Dermis blood vessel endothelial cell (primary cell): ENCODE measurements at places on chromosomes 3 and 15. TPM values are rescaled to one million over a fixed set of nuclear protein-coding genes. Genes with fewer than 3 reads are reported as not detected.

DNA sequence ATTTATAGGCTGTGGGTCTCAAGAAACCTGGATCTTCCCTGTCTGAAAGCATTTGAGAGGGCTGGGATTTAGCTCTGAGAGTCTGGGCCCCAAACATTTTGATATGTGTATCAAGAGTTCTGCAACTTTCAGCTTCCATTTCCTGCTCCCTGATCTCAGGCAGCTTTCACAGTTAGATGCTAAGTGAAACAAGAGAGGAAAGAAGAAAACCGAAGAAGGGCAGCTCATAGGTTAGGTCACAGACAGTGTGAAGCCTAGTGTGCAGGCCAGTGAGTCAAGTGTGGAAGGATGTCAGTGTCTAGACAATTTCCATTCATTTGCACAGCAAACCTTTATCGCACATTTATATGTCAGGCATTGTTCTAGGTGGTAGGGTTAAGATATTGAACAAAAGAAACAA, 173.6 kb upstream of the PROK2 start:
- no peak for DNase-seq

DNA sequence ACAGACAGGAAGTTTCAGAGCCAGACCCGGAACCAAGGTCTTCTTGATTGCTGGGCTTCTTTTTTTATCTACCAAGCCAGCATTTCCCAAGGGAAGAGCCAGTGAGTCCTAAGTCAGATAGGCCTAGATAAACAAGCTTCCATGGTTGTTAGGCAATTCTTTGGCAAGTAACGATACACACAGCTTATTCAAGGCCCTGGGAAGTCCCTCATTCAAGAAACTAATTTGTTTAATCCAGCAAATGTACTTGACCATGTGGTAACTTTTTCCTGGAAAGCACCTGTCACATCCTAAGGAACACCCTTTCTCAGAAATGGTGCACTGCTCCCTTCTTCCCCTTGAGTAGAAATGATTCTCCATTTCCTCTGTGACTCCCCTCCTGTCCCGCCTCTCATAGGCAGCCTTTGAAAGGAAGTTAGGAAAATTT, 209.9 kb downstream of the ITPR1 start:
- peak; percentile 72 for DNase-seq

Gene MME
- total RNA-seq: 7.3 and 20.8 TPM in 2 replicates

GRCh38 chr3:129346695-129347457, 68.2 kb downstream of the HMCES start:
- peak; percentile 14 for DNase-seq

GRCh38 chr15:30992249-30992864, 929 bp upstream of the MTMR10 start:
- no peak for DNase-seq

DNA sequence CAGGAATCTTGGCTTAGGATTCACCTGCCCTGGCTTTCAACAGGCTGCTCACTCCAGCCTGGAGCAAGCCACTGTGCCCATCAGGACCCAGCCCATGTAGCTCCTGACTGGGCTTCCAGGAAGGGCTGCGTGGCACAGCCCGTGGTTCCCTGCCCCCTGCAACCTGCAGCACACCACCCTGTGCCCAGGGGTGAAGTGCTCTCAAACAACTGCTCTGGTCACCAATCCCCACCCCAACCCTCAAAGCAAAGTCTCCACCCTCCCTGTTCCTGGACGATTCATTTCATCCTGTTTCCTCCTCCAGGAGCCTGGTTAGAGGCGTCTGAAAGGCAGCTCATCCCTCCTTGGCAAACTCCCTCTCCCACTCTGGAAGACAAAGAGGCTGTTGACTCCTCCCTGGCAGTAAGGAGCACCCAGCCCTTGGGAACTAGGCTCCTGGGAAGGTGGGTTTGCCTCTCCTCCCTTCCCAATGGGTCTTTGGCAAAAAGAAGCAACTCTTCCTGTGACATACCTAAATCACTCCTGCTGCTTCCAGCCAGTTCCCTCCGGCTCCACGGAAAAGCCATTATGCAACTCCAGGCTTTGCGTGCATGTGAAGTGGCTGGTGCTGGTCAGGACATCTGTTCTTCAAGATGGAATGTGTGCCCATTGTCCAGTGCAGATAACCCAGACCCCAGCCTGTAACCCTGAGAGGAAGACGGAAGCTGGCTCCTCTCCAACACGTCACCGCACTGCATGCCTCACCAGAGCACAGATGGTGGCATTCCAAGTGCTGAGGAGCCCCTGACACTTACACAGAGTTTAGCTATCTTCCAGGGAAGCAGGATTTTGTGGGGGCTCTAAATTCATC, 29.1 kb upstream of the VIPR1 start:
- DNase-seq: peak; percentile 96

DNA sequence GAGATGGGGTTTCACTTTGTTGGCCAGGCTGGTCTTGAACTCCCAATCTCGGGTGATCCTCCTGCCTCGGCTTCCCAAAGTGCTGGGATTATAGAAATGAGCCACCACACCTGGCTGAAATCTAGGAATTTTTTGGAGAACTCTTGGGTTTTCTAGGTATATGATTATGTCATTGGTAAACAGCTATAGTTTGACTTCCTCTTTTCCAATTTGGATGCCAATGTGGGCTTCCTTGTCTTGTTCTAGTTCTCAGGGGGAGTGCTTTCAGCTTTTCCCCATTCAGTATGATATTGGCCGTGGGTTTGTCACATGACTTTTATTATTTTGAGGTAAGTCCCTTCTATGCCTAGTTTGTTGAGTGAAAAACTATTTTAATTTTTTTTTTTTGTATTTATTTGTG, 17.9 kb downstream of the KCNMB3 start:
- DNase-seq: no peak

- DNase-seq: no peak
These were observed 13.3 kb downstream of the GRAMD2A start for GRCh38 chr15:72184165-72184811.

- no peak for DNase-seq
These were observed 57.7 kb downstream of the MESD start for GRCh38 chr15:80931721-80932512.

GRCh38 chr15:92205255-92205739, 188.4 kb upstream of the ST8SIA2 start:
- no peak for DNase-seq
